Natural killer cell (primary cell): ENCODE measurements at places on chromosomes 2 and 18. TPM values are rescaled to one million over a fixed set of nuclear protein-coding genes. Genes with fewer than 3 reads are reported as not detected.

Gene ATP6V1C2
- total RNA-seq, result not detected

Gene IWS1
- total RNA-seq, result 21.7 TPM

Gene FIGN
- not detected for total RNA-seq

Gene ARHGEF4
- not detected for total RNA-seq

Gene CD28
- 3.5 TPM for total RNA-seq

Gene RAX
- not detected for total RNA-seq

Gene TUBA4B
- total RNA-seq, result not detected

Gene ANTXR1
- not detected for total RNA-seq

Gene ICOS
- 4.2 TPM for total RNA-seq

Gene TNFRSF11A
- total RNA-seq, result 6.9 TPM

Gene DLX1
- not detected for total RNA-seq

Gene MC4R
- not detected for total RNA-seq

Gene NT5C1B
- total RNA-seq, result not detected

DNA sequence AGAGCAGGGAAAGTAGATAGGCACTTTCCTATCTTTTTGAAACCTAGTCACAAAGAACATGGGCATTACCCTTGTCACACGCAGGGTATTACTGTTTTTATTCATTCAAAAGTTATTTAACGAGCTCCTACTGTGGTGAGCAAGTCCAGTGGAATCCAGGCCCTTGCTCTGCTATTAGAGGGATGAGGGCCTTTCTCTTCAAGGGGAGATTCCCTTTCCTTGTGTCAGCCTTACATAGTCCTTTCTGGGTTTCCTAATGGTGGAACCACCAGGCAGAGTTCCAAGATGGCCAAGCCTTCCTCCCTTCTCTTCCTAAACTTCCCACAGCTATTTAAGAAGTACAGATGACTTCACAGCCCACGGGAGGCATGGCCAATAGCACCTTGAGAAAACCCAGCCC lies 64.6 kb downstream of the SPTBN1 start:
- DNase-seq, result no peak

- DNase-seq, result peak; percentile 53
Measured at GRCh38 chr2:136051725-136052048, 66.3 kb upstream of the DARS1 start.

DNA sequence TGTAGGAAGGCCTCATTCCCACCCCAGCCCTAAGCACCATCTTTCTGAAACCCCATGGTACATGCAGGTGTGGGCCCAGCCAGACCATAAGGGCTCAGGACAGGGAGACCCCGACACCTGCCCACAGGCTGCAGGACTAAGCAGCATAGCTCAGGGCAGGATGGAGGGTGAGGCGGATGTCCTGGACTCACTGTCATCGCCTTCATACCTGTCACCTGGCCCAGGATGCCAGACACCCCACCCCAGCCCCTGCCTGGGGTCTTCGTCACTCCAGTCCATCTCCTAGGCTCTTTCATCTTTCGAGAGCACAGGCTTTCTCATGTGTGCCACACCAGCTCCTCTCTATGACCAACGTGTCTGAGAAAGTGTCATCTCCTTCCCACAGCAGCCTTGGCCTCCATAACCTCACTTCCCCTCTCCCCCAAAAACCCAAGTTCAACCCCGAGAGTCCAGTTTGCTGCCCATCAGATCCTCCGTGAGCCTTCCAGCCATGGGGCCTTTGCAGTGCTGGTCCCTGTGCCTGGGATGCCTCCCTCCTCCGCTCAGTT lies 71.5 kb downstream of the EMX1 start:
- DNase-seq, result no peak

DNA sequence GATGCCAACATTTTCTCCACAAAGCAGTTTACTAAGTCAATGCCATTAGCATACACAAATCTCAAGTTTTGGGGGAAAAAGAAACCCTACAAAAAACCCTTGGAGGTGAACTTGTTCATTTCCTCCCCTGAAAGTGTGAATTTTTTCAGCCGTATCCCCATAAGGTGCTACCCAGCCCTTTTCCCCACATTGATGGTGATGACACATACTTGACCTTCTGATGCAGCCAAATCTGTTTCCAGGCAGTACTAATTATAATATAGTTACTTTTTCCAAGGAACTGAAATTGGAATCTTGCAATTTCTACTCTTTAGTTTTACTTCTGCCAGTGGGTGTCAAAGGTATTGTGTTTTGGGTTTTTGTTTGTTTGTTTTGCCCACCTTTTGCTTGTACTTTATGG lies 474.5 kb downstream of the TGIF1 start:
- no peak for DNase-seq

- DNase-seq, result no peak
Measured at GRCh38 chr2:143159486-143159840, 30.2 kb downstream of the ARHGAP15 start.

DNA sequence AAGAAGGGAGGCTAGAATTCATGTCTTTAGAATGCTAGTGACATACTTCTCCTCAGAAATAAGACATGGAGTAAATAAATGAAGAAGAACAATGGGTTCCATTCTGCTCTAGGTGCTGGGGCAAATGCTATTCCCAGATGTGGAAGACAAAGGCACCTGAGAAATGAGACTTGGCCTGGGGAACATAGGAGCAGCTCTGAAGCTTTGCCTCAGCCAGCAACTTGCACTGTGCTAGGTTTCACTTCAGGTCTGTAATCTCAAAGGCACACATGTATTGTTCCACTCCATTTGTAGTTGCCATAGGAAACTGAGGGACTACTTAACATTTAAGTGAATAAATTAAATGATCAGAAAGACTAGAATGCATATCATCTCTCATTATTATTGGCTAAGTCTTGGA lies 538.9 kb upstream of the REG3G start:
- no peak for DNase-seq

- no peak for DNase-seq
Measured at GRCh38 chr2:224997802-224998201, 44.5 kb downstream of the DOCK10 start.

- no peak for DNase-seq
Measured at GRCh38 chr2:20577495-20578235, 73.2 kb downstream of the HS1BP3 start.

- DNase-seq, result no peak
Measured at GRCh38 chr18:48636436-48636835, 97.6 kb downstream of the CTIF start.

- DNase-seq, result no peak
Measured at GRCh38 chr2:45344502-45344901, 266.6 kb downstream of the SRBD1 start.

GRCh38 chr2:602571-603359 lies 74.4 kb downstream of the TMEM18 start:
- DNase-seq, result no peak

DNA sequence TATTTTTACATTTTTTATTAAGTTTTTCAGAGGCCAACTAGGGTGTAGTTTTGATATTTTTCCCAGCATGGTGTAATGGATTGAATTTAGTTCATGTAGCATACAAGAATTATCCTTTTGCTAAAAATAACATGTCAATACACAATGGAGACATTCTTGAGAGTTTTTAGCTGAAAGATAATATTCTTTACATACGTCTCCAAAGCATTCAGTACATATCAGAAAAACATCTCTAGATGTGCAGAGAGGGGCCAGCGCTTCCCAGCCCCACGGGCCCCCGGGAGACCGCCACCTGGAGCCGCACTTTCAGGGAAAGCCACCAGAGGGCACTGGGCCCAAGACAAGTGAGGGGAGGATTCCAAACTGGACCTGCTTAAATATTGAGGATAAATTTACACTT lies 499.4 kb downstream of the GALR1 start:
- no peak for DNase-seq

DNA sequence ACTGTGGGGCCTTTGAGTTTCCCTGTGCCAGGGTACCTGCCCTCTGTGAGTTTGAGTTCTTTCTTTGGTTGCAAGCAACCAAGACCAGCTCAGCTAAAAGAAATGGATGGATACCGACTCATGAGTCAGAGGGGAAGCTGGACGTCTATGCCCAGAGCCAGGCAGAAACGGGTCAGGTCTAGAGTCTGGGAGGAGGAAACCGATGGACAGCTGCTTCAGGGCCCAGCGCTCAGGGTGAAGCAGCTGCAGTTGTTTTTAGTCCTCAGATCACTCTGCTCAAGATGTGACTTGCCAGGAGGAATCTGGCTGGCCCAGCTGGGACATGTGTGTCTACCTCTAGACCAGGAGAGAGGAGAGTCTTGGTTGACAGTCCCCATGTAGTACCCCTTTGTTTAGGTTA lies 10.1 kb upstream of the TYMS start:
- DNase-seq, result no peak

- peak; percentile 3 for DNase-seq
Measured at GRCh38 chr2:40244675-40245074, 207.2 kb downstream of the SLC8A1 start.

- no peak for DNase-seq
Measured at GRCh38 chr2:190158798-190159434, 96.4 kb upstream of the MSTN start.

- peak; percentile 52 for DNase-seq
Measured at GRCh38 chr2:203914546-203915182, 21.9 kb upstream of the ICOS start.

DNA sequence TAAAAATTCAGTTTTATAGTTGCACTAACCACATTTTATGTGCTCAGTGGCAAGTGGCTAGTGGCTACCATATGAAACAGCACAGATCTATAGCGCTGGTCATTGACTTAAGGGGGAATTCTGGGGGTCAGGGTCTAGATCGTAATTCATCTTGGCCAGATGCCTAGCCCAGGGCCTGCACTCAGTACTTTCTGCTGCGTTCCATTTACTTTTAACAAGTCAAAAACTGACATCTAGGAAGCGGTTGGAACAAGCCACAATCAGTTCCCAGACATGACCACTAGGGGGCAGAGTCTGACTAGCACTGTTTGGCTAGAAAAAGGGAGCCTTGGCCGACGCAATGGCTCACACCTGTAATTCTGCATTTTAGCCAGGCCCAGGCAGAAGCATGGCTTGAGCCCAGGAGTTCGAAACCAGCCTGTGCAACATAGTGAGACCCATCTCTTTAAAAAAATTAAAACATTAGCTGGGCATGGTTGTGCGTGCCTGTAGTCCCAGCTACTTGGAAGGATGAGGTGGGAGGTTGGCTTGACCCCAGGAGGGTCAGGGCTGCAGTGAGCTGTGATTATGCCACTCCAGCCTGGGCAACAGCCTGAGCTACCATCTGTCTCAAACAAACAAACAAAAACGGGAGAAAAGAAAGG lies 9.0 kb upstream of the TMBIM1 start:
- DNase-seq, result peak; percentile 78

DNA sequence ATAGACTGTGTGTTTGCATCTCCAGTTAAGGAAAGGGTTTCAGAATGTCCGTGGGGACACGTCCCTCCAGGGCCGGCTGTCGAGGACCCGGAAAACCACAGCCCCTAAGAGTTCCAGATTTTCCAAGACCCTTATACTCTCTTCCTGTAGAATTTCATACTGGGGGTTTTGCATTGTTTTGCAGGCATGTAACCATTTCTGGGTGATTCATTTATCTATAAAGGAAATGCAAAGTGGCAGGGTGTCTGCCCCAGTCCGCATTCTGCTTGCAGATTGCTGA lies 8.5 kb downstream of the SP9 start:
- DNase-seq, result peak; percentile 36

GRCh38 chr2:156490466-156490840 lies 54.3 kb downstream of the GPD2 start:
- DNase-seq, result no peak

DNA sequence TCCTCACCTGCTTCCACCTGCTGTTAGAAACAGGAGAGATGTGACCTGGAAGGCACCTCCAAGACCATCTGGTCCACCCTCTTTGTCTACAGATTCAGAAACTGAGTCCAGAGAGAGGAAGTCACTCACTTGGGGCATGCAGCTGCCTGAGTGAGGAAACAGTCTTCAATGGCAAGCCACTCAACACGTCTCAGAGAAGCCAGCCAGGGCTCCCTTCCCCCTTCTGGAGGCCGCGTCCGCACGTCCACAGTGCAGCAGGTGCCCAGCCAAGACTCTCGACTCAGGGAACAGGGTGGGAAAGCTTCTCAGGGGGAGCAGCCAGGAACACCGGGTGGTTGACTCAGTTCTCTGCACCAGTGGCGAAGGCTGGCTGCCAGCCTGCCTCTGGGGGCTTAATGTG lies 201.7 kb downstream of the BCL11A start:
- DNase-seq, result no peak

- no peak for DNase-seq
Measured at GRCh38 chr18:57909620-57910019, 106.5 kb upstream of the ATP8B1 start.

DNA sequence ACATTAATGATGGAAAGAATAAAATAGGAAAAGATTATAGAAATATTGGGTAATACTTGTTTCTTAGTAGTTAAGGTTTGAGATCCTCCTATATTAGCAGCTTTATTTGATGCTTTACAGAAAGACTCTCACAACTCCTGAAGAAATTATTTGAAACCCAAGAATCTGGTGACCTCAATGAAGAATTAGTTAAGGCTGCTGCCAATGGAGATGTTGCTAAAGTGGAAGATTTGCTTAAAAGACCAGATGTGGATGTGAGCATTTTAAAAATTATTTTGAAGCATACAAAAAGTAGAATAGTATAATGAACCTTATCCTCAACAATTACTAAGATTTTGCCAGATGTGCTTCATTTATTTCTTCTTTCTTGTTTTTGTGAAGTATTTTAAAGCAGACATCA lies 59.1 kb downstream of the MIB1 start:
- no peak for DNase-seq

DNA sequence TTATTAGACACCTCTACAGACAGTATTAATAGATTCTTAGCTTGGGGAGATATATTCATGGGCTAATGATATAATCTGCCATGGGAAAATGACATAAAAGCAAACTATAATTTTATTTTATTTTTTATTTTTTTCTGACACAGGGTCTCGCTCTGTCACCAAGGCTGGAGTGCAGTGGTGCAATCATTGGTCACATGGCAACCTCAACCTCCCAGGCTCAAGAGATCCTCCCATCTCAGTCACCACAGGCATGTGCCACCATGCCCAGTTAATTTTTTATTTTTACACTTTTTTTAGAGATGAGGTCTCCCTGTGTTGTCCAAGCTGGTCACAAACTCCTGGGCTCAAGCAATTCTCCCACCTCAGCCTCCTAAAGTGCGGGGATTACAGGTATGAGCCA lies 39.3 kb downstream of the RTN4 start:
- no peak for DNase-seq

DNA sequence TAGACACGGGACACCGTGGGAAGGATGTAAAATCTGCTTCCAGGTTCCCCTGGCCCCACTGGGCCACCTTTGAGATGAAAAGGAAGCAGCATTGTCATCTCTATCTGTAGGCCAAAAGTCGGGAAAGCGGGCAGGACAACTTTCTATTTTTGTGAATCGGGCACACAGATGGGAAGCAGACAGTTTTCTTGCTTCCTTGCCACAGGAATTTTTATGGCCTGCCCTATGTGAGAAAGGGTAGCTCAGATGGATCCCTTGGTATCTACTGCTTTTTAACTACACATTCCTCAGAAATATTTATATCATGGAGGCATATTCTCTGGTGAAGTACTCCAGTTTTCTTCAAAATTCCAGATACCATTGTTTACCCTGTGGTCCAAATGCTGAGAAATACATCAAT lies 735.5 kb downstream of the CBLN2 start:
- DNase-seq, result no peak

DNA sequence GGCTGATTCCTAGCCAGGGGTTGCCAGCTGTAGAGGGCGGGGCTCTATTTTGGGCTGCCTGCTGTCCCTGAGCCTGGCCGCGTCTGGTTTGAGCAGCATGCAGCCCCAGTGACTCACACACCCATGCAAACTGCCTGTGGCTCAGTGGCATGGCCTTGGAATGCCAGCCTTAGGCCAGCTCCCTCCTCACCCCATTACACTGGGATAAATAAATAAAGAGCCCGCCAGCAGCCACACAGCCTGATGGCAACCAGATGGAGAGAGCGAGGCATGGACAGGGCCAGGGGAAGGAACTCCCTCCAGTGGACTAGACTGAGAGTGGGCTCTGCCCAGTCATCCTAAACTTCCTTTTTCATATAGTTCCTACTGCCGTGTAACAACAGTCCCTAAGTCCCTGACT lies 18.3 kb downstream of the NHEJ1 start:
- DNase-seq, result no peak
